ENCODE measurements at places on chromosomes 16 and 17. TPM values are rescaled to one million over a fixed set of nuclear protein-coding genes. Genes with fewer than 3 reads are reported as not detected.

DNA sequence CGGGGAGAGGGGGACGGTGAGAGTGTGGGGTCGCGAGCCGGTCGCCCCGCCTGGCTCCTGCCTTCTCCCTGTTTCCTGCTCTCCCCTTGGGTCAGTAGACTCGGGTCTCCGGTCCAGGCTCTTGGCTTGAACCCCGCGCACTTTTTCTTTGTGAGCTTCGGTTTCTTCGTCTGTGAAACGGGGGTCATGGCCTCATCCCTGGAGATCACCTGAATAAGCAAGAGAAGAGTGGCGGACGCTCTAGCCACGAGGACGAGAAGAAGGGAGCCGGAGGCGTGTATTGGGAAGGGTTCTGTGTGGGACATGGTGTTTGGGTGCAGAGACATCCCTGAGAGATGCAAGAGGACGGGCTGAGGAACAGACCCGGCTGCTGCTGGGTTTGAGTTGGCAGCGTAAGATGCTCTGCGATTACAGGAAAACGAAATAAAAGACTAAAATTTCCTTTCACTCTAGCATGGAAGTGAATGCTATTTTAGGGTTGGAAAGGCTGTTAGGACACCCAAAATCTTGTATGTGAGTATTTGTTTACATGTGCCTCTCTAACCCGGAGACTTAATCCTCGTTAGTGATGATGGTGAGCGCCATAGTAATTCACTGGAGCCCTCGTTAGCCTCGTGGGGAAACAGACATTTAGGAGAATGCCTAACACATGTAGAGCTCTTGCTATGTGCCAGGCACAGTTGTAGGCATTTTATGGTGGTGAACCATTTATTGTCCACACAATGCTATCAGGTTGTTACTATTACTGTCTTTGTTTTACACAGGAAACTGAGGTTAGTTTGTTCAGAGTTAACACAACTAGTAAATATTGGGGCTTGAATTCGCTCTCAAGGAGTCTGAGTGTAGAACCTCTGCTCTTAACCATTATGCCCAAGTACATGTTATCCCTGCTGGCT is 646 bp downstream of the KIF22 start:
- no peak for DNase-seq

OSGIN1 gene
- 3.0 TPM for total RNA-seq

DNA sequence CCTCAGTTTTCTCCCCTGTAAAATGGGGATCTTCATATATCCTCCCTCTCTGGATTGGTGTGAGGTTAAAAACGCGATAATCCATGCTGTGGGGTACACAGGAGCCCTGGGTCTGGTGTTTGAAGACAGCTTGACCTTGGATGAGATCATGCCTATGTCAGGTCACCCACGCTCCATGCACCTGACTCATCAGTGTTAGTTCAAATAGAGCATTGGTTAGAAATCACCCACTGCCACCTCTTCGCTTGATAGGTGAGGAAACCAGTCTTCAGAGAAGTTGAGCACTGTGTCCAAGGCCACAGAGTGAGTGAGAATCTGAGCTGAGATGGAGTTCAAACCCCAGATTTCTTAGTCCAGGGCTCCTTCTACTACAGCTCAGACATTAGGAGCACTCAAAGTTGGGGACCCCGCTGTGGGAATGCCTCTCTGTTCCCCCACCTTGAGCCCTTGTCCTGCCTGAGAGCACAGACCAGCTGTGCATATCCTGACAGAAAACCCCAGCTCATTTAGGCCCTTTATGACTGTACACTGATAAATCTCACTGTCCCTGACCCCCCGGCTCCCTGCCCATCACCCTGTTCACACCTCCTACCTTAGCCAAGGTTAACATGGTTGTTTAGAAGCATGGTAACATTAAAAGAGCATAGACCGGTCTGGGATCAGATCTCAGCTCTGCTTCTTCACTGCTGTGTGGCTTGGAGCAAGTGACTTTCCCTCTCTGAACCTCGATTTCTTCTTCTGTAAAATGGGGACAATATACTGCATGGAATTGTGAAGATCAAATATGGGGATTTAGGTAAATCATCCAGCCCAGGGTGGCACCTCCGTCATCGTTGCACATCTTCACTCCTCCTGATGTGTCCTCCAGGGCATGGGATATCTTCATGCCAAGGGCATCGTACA is 22.4 kb upstream of the LGALS9 start:
- no peak for DNase-seq

DNA sequence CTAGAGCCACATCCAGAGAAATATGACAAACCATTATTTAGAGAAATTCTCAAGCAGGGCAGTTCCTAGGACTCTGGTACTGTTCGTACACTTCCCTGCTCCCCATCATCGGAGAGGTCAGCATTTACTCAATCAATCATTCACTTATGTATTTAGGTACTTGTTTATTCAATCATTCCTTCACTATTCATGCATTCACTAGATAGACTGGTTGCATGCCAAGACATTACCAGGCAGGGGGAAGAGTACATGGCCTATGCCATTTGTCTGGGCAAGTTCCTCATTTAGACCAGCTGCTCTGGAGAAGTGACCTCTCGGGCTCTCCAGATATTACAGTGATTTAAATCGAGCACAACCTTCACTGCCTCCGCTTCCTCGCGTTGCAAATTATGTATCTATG is 603.4 kb downstream of the KCNJ2 start:
- no peak for DNase-seq

ABCA9 gene
- 1.3 TPM for total RNA-seq

DNA sequence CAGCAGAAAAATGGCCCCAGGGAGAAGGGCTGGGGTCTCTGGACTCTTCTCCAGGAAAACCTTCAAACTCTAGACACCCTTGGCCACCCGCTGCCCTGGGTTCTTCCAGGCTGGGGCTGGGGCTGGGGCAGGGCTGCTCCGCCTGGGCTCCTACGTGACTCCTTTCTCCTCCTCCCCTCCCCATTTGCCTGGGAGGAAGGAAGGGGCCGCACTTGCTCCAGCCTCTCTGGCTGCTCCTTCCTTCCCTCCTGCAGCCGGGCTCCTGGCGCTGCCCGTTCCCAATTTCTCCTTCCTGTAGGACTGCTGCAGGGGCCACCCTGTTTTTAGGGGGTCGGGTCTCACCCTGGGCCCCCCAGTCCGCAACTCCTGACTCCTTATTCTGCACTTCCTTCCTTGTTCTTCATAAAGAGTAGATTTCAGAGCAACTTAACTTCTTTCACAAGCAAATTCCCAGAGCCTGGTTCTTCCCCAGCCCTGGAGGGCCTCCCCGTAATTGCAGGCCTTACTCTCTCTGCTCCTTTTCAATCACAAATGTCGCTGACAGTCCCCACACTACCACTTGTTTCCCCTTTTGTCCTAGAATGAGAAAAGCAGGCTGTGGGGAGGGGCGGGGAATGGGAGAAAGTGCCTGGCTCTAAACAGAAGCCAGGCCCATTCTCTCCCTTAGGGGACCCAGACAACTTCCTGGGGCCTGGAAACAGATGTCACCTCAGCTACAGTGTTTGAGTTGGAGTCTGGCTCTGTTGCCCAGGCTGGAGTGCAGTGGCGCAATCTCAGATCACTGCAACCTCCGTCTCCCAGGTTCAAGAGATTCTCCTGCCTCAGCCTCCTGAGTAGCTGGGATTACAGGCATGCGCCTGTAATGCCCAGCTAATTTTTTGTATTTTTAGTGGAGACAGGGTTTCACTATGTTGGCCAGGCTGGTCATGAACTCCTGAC is 137.8 kb downstream of the ENGASE start:
- no peak for DNase-seq
